GM12891 (cell line): ENCODE measurements at places on chromosomes 13 and 19.

DNA sequence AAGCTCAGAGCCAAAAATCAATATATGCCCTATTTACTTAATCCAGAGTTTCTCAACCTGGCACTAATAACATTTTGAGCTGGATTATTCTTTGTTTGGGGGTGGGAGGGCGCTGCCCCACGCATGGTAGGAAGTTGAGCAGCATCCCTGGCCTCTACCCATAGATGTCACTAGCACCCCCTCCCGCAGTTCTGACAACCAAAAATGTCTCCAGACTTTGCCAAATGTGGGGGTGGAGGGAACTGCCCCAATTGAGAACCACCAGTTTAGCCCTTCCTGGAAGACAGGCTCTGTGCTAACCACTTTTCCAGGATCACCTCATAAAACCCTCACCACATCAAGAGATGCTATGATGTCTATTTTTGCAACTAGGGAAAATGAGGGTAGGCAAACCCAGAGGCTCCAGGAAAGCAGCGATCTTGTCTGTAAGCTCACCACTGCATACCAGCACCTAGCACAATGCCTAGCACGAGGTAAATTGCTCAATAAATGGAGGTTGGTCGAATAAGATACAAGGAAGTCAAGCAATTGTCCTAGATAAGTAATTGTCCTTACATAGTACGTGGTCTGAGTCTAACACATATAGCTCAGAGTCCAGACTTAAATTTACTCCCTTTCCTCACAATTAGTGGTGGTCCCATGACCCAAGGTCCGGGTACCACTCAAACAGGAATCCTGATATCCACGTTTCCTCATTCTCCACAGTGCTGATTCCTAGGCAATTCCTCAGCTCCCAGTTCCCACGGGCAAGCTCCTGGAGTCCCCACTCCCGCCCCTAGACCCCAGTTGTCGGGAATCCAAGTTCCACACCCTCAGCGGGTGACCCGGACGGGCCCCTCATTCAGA is 892 bp downstream of the TRIR start:
- no peak for DNase-seq

DNA sequence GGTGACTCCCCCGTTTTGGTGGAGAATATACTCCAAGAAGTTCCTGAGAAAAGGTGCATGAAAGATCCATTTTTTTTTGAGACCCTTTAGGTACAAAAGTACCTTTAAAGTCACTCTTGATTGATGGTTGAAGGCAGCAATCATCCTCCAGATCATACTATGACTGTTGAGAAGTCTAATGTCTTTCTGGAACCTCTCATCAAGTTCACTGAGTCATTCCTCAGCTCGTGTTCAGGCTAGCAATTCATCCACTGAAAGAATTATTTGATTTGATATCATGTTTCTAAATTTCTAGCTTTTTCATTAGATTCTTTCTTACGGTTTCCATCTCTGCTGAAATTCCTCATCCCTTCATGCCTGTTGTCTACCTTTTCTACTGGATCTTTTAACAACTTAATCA is 65.1 kb upstream of the GJB6 start:
- DNase-seq = no peak

GRCh38 chr19:48867123-48867745 is 1.2 kb downstream of the PLEKHA4 start:
- no peak for DNase-seq

DNA sequence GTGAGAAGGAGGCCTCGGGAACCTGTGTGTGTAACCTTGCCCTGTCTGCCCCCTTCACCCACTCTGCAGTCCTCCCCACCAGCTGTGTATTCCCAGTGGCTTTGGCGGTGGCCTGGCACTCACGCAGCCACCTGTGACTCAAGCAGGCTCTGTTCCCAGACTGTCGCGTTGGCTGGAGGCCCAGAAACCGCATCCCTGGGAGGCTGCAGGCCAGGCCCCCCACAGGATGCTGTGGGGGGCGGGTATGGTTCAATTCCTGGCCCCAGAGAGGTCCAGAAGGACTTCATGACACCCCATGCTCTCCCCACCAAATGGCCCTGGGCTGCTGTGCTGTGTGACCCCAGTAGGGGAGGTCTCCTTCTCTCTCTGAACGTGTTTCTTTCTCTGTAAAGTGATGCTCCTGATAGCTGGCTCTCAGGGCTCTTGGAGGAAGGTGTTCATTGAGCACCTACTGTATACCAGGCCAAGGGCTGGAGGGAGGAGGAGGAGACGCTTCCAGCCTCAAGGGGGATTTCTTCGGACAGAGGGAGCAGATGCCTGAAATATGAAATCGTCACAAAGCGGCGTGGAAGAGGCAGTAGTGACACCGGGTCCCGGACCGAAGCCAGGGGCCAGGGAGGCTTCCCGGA is 1.9 kb upstream of the LINGO3 start:
- DNase-seq = no peak

- DNase-seq = no peak
These were observed 6.6 kb upstream of the SIGLEC12 start for GRCh38 chr19:51508059-51508733.

GRCh38 chr19:48513289-48514122 is 1.9 kb upstream of the LMTK3 start:
- DNase-seq = peak; percentile 84

DNA sequence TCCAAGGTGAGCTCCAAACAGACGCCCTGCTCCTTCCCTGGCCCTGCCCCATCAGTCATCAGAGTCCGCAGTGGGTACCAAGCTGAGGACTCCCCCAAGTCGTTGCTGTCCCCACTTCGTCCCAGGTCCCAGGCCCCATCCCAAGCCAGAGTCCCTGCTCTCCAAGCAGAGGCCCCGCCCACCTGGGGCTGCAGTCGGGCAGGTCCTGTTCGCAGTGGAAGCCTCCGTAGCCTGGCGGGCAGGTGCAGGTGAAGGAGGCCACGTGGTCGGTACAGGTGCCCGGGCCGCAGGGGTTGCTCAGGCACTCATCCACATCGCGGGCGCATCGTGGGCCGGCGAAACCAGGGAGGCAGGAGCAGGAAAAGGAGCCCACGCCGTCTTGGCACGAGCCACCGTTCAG is 19.4 kb downstream of the NOTCH3 start:
- DNase-seq = no peak

- DNase-seq = no peak
These were observed 100.7 kb upstream of the RXFP2 start for GRCh38 chr13:31638577-31638976.

- no peak for DNase-seq
These were observed 41.8 kb upstream of the ZNF429 start for GRCh38 chr19:21463449-21464105.

- no peak for DNase-seq
These were observed 115.9 kb downstream of the RFC3 start for GRCh38 chr13:33933810-33934209.

GRCh38 chr19:13299838-13300237 is 149.6 kb downstream of the IER2 start:
- DNase-seq = no peak

GRCh38 chr19:29651622-29652394 is 13.5 kb upstream of the PLEKHF1 start:
- no peak for DNase-seq

- no peak for DNase-seq
These were observed 70.1 kb downstream of the COL4A1 start for GRCh38 chr13:110236831-110237261.

DNA sequence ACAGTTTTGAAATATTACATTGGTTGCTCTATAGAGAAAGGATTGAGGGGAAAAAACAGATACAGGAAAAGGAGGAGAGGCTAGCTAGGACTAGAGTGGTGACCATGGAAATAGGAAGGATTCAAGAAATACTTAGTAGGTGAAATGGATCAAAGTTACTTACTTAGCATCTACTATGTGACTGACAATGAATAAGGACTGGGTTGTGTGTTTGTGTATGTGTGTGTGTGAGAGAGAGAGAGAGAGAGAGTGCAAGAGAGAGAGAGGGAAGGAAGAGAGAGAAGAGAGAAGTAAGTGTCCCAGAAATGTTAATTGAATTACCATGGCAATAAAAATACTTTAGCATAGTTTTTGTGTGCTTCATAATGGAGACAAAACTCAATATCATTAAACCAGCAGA is 7.9 kb downstream of the GPC6 start:
- no peak for DNase-seq

GRCh38 chr13:21333186-21333585 is 125.9 kb downstream of the ZDHHC20 start:
- DNase-seq = no peak

GRCh38 chr13:71464686-71465085 is 402.3 kb downstream of the DACH1 start:
- no peak for DNase-seq

DNA sequence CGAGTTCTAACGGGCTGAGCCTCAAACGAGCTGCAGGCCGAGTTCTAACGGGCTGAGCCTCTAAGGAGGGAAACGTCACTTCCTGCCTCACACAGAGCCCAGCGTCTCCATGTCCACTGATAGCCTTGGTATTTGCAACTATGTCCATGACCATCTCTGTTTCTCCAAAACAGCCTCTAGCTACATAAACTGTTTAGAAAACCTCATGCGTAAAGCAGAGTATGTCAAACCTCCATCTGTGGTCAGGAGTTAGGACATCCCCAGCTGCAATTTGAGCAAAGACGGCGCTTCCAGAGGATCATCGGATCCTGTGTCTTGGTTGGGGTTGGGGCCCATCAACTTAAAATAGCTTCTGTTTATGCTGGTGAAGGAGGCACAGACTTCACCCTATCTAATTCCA is 20.8 kb downstream of the RASA3 start:
- DNase-seq = no peak

DNA sequence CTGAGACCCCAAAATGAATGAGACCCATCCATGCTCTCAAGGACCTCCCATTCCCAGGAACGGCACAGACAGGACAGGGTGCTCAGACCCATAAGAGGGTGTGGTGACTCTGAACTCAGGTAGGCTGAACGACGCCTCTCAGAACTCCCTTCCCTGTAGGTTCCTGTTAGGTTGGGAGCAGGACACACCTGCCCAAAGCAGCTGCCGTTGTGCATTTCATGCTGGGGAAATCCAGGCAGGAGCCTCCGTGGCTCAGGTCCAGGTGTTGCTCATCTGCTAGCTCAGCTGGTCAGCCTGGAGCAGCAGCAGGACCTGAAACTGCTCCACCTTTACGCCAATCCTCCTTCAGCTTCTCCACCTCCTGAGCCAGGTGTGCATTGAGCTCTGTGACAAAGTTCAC is 19.1 kb upstream of the TEX101 start:
- DNase-seq = no peak

GRCh38 chr13:21075011-21075378 is 13.6 kb upstream of the LATS2 start:
- DNase-seq = peak; percentile 31

DNA sequence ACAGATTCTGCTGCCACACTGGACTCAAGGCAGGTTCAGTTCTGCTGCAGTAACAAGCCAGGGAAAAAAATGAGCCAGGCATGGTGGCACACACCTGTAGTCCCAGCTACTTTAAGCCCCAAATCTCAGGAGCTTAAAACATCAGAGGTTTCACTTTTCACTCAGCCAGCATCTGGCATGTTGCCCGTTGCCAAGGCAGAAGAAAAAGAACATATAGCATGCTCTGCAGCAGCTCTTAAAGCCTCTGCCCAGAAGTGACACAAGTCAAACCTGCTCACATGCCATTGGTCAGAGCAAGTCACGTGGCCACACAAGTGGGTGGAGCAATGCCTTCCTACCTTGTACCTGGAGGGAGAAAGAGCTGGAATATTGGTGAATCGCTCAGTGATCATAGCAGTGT is 14.7 kb upstream of the ADGRE5 start:
- no peak for DNase-seq

GRCh38 chr13:100124265-100124664 is 35.4 kb downstream of the PCCA start:
- DNase-seq = no peak

GRCh38 chr19:9958379-9958821 is 22.1 kb upstream of the OLFM2 start:
- DNase-seq = no peak

- no peak for DNase-seq
These were observed 15.7 kb downstream of the WTIP start for GRCh38 chr19:34497112-34497805.

- no peak for DNase-seq
These were observed 379.9 kb downstream of the LIG4 start for GRCh38 chr13:107835339-107836018.

- DNase-seq = no peak
These were observed 431.7 kb downstream of the KLF12 start for GRCh38 chr13:73702419-73703071.

DNA sequence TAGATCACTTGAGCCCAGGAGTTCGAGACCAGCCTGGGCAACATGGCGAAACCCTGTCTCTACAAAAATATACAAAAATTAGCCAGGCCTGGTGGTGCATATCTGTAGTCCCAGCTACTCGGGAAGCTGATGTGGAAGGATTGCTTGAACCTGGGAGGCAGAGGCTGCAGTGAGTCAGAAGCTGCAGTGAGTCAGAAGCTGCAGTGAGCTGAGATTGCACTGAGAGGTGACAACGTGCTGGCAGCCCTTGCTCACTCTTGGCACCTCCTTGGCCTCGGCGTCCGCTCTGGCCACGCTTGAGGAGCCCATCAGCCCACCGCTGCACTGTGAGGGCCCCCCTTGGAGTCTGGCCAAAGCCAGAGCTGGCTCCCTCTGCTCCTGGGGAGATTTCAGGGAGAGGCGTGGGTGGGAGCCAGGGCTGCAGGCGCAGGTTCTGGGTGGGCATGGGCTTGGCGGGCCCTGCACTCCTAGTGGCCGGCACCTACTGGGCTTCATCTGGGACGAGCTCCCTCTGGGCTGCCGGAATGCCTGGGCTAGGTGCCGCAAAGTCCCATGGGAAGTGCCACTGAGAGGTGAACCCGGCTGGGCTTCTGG is 39.5 kb upstream of the RPL21 start:
- no peak for DNase-seq

- DNase-seq = no peak
These were observed 10.5 kb downstream of the ZNF44 start for GRCh38 chr19:12284226-12284625.

GRCh38 chr19:12064590-12065538 is at the start of gene ZNF844:
ZNF844 (plus strand) TSS chr19:12064731; CDS start chr19:12064874, 143 bp downstream.
- DNase-seq = peak; percentile 80

DNA sequence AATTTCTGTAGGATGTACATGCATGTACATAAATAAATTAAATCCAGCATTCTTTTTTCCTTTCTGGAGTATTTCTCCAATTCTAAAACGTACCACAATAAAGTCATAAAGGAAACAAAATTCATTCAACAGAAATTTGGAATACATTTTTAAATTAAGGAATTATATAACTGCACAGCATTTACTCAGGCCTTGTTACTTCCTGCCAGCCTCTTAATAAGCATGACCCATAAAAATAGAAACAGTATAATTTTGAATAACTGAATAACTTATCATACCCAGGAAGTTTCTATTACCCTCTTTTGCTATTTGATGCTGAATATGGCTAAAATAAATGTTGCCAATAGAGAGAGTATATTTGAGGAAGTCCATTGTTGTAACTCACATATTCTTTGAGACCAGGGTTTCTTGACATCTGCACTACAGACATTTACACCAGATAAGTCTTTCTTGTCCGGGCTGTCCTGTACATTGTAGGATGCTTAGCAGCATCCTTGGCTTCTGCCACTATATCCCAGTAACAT is 178.2 kb downstream of the KLF12 start:
- no peak for DNase-seq

GRCh38 chr13:38042771-38043170 is 173.2 kb upstream of the TRPC4 start:
- no peak for DNase-seq
